Right renal cortex interstitium (tissue), 3 donors: ENCODE measurements at places on chromosomes 1 and 21.

- DNase-seq: no peak
Measured at GRCh38 chr1:229162825-229163515, 107.9 kb upstream of the RAB4A start.

- peak; percentile 49 for DNase-seq
Measured at GRCh38 chr1:34597877-34598514, 156.9 kb upstream of the GJB5 start.

DNA sequence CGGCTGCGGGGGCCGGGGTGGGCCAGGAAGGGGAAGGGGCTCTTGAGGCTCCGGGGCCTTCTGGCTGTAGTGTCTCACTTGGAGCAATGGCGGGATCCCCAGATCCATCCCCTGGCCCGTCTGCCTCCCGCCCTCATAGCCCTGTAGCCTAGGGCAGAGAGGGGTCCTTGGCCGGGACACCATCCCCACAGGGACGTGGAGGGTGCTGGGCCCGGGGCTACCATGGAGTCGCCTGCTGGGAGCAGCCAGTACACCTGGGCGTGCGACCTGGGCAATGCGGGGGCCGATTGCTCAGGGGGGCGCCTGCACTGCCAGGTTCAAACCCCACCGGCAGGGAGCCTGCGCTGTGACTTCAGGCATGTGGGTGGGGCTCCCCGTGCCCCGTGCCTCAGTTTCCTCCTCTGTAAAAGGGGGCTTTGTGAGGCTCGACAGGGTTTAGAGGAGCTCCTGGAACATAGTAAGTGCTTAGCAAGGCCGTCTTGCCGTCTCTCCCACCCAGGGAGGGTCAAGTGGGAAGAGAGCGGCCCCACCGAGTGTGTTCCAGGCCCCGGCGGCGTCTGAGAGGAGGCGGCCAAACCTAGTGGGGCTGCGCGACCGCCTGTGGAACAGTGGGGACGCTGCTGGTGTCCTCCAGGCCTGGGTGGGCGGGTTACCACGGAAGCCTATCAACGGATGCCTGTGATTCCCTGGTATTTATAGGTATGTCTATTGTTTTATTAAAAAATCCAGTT lies 20.8 kb downstream of the PRKCZ start:
- no peak for DNase-seq

GRCh38 chr1:86965012-86965826 lies 50.8 kb downstream of the HS2ST1 start:
- DNase-seq: no peak

- DNase-seq: no peak
Measured at GRCh38 chr1:17012775-17013490, 1.2 kb upstream of the ATP13A2 start.

DNA sequence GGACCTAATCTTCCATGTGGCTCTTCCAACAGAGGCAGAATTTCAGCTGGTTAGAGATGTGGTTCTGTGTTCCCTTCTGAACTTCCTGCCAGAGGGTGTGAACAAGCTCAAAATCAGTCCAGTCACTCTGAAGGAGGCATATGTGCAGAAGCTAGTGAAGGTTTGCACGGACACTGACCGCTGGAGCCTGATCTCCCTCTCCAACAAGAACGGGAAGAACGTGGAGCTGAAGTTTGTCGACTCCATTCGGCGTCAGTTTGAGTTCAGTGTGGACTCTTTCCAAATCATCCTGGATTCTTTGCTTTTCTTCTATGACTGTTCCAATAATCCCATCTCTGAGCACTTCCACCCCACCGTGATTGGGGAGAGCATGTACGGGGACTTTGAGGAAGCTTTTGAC lies 17.3 kb downstream of the TENT5C start:
- no peak for DNase-seq

- no peak for DNase-seq
Measured at GRCh38 chr1:44485229-44485933, 80.3 kb downstream of the RNF220 start.

DNA sequence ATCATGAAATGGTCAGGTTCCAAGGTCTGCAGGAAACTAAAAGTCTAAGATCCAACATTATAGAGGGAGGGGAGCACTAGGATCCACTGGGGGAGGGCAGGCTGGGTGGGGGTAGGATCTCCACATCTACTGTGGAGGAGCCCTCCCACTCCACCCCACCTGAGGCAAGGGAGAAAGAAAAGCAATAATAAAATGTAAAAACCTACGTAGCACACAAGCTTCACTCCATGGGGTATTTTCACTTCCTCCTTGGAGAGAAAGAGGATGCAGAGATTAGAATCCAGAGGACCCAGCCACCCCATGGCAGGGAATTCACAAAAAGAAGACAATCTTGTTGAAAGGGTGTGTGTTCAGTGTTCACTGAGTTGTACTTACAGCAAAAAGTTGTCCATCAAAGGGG lies 14.4 kb downstream of the SPOCD1 start:
- DNase-seq: no peak

- DNase-seq: no peak
Measured at GRCh38 chr1:240004086-240004749, 87.5 kb upstream of the FMN2 start.

GRCh38 chr21:35338881-35339632 lies 290.0 kb upstream of the RUNX1 start:
- no peak for DNase-seq

DNA sequence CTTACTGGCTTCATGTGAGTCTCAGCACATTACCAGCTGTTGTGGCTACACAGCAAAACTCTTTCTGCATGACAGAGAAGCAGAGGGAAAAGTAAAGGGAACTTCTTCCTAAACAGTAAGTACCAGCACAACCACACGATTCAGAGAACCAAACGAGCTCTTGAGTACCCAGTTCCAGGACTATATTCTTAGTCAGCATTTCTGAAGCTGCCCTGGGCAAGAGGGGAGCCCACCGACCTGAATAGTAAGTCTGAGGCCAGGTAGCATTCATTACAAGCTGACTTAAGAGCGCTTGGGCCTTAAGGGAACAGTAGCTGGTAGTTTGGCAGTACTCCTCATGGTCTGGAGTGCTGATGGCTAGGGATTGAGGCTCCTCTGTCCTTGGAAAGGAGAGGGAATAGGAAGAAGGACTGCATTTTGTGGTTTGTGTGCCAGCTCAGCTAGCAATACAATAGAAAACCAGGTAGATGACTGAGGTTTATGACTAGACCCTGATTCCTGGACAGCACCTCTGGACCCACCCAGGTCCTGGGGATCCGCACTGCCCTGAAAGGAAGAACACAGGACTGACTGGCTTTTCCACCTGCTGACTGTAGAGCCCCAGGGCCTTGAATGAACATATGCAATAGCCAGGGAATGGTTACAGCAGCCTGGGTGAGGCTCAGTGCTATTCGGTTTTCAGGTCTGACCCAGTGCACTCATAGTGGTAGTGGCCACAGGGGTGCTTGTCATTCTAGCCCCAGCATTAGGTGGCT lies 396.8 kb upstream of the PRMT6 start:
- DNase-seq: no peak

- DNase-seq: no peak
Measured at GRCh38 chr1:17207046-17207445, 2.1 kb downstream of the PADI1 start.

GRCh38 chr1:19477284-19478249 lies 7.8 kb downstream of the CAPZB start:
- DNase-seq: no peak

DNA sequence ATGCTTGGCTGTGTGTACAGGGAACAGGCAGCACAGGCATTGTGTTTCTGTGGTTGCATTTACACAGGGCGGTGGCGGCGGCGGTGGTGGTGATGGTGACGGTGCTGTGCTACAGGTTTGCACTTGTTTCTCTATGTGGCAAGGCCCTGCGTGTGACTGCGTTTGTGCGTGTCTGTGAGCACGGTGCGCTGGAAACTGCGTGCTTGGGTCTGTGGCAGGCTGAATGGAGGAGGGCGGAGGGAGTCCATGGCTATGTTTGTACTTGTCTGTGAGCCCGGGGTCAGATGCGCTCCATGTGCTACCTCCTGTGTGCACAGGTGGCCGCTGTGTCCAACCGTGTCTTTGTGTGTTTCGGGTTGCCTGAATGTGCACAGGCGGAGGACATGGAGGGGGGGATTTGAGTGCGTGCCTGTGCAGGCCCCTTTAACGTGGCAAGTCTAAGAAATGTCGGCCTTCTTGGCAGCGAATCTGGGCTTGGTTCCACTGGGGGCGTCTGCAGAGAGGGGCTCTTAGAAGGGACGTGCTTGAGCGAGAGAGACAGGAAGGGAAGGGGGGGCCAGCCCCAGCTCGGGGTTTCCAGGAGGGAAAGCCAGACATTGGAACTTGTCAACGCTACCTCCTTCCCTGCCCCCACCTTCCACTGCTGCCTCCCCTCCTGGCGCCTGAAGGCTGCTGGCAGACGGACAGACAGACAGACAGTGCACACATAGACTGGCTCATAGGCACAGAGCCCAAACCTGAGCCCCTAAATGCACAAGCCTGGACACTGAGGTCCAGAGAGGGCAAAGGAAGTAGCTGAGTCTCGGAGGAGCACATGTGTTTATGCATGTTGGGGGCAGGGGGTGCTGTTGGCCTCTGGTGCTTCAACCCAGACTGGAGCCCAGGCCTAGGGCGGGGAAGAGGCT lies 32.7 kb upstream of the WASF2 start:
- DNase-seq: no peak

DNA sequence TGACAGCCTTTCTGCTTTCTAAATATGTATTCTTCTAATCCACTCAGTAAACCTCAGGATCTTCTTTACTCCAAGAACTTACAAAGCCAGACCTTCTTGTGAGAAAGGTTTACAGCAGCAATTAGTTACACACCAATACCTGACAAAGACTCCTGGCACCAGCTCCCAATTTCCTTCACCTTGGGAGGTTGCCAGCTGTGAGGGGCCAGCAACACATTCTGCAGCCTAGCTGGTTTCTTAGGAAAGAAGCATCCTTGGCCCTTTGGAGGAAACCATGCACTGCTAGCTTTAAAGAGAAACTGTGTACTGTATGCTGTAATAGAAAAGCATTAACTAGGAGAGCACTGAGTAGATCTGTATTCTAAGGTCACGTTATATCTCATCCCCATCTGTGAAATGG lies 10.8 kb downstream of the FYB2 start:
- DNase-seq: no peak

GRCh38 chr1:179742291-179742690 lies 800 bp upstream of the FAM163A start:
- DNase-seq: no peak

- DNase-seq: no peak
Measured at GRCh38 chr1:159175571-159175970, 4.2 kb downstream of the CADM3 start.

DNA sequence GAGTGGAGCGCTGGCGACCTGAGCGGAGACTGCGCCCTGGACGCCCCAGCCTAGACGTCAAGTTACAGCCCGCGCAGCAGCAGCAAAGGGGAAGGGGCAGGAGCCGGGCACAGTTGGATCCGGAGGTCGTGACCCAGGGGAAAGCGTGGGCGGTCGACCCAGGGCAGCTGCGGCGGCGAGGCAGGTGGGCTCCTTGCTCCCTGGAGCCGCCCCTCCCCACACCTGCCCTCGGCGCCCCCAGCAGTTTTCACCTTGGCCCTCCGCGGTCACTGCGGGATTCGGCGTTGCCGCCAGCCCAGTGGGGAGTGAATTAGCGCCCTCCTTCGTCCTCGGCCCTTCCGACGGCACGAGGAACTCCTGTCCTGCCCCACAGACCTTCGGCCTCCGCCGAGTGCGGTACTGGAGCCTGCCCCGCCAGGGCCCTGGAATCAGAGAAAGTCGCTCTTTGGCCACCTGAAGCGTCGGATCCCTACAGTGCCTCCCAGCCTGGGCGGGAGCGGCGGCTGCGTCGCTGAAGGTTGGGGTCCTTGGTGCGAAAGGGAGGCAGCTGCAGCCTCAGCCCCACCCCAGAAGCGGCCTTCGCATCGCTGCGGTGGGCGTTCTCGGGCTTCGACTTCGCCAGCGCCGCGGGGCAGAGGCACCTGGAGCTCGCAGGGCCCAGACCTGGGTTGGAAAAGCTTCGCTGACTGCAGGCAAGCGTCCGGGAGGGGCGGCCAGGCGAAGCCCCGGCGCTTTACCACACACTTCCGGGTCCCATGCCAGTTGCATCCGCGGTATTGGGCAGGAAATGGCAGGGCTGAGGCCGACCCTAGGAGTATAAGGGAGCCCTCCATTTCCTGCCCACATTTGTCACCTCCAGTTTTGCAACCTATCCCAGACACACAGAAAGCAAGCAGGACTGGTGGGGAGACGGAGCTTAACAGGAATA lies 4.2 kb downstream of the TFAP2E start:
- no peak for DNase-seq

- no peak for DNase-seq
Measured at GRCh38 chr1:208374391-208374941, 130.3 kb upstream of the PLXNA2 start.

DNA sequence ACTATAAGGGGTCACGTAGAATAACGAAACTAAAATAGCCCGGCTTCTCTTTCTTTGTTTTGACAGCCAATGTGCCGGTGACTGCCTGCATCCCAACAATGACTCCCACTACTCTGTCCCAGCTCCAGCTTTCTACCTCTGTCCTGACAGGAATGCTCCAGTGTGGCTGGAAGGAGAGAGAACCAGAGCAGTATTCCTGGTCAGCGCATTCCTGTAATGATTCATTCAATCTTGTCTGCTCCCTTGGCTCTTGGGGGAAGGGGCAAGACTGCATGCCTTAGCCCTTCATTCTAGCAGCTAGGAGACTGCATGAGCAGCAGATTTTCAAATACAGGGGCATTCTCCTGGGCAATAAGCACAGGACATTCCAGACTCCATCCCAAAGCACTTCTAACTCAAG lies 132.1 kb upstream of the PRMT6 start:
- DNase-seq: no peak

GRCh38 chr1:39044762-39045161 lies 18.6 kb downstream of the NDUFS5 start:
- DNase-seq: no peak

GRCh38 chr1:196684476-196684875 lies 32.6 kb downstream of the CFH start:
- DNase-seq: no peak

GRCh38 chr1:183282101-183282855 lies 96.2 kb downstream of the LAMC2 start:
- DNase-seq: no peak

GRCh38 chr1:69256036-69256435 lies 311.7 kb upstream of the LRRC7 start:
- no peak for DNase-seq

- no peak for DNase-seq
Measured at GRCh38 chr1:61050541-61051442, 31.6 kb upstream of the NFIA start.

DNA sequence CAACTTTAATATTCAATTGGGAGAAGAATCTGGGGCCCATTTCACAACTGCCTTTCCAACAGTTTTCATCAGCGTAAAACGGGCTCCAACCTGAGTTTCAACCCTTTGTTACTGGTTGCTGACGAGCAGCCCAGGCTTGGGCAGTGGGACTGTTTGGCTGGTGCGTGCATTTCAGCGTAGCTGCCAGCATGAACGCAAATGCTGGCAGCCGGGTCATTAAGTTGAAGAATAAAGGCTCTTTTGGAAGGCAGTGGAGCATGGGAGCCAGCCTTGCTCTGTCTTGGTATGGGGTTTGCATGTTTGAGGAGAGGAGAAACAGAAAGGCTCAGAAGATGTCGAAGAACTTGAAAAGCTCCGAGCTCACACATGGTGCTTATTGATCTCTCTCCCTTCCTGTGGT lies 40.7 kb downstream of the WDR3 start:
- no peak for DNase-seq

GRCh38 chr1:78292361-78292760 lies 198.4 kb upstream of the PTGFR start:
- no peak for DNase-seq
